ENCODE measurements at places on chromosomes 1 and 21.

GRCh38 chr1:8438489-8438888, 120.6 kb downstream of the SLC45A1 start:
- no peak for DNase-seq

- DNase-seq, result no peak
Observed at GRCh38 chr1:242787968-242788367, 263.5 kb upstream of the PLD5 start.

GRCh38 chr21:36388096-36388495, 2.9 kb downstream of the CHAF1B start:
- DNase-seq, result no peak

- DNase-seq, result peak; percentile 87
Observed at GRCh38 chr21:37582590-37582989, 216.0 kb downstream of the DYRK1A start.

GRCh38 chr1:62384276-62385005, 52.4 kb upstream of the USP1 start:
- DNase-seq, result peak; percentile 12

GRCh38 chr1:201305815-201306214, 22.5 kb downstream of the PKP1 start:
- no peak for DNase-seq

GRCh38 chr1:155272466-155273342, 600 bp downstream of the CLK2 start:
- DNase-seq, result peak; percentile 71

DNA sequence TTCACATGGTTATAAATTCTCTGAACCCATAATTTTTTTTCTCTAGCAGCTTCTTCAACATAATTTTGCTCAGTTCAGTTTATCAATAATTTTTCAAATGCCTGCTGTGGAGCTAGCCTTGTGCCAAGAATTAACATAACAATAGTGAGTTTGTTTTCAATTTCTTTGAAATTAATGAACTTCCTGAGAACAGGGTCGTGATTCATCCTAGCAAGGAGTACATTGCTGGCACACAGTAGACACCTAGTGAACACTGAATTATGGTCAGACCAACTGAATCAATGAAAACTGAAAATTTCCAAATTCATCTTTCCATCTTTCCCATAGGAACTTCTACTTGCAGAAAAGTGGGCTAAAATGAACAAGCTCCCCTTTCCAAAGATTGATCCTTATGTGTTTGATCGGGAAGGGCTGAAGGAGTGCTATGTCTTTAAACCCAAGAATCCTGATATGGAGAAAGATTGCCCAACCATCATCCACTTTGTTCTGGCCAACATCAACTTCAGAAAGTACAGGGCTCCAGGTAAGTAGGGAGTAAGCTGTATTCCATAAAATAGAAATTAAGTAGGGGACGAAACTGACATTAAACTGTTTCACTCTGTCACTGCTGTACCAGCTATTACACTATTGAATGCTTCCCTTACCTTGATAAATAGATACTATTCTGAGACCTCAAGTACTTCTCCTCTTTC, 148.7 kb downstream of the PLA2G4A start:
- DNase-seq, result no peak

Measured in OCI-M1 (cell line).